ENCODE measurements at places on chromosomes 2 and 18.

GRCh38 chr2:174121175-174121574 lies 127.2 kb downstream of the OLA1 start:
- DNase-seq = no peak

DNA sequence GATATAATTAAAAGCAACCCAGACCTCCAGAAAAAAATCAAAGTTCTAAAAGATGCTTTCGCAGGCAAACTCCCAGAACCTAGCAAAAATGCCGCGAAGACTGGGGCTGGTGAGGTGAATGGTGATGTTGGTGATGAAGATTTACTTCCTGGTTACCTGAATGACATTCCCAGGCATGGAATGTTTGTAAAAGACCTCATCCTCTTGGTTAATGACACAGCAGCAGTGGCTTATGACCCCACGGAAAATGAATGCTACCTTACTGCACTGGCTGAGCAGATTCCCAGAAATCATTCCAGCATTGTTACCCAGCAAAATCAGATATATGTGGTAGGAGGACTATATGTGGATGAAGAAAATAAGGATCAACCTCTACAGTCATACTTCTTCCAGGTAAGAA lies 994 bp downstream of the KLHL41 start:
- DNase-seq = no peak

DNA sequence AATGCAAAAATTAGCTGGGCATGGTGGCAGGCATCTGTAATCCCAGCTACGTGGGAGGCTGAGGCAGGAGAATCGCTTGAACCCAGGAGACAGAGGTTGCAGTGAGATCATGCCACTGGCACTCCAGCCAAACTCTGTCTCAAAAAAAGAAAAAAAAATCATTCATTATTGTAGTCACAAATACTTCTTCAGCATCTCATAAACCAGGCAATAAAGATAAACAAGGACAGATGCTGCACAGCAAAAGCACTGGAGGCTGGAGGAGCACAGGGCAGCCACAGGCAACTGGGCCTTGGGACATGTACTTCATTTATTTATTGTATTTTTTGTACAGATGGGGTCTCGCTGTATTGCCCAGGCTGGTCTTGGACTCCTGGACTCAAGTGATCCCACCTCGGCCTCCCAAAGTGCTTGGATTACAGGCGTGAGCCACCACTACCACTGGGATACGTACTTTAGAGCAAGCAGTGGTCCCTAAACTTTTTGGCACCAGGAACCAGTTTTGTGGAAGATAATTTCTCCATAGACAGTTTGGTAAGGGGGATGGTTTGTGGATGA lies 16.8 kb upstream of the MAT2A start:
- DNase-seq = no peak

GRCh38 chr2:75870651-75871137 lies 160.0 kb upstream of the GCFC2 start:
- DNase-seq = no peak

- no peak for DNase-seq
These were observed 91.3 kb downstream of the OLA1 start for GRCh38 chr2:174157053-174157452.

Measured in WERI-Rb-1 (cell line).